GM23248 (cell line): ENCODE measurements at places on chromosomes 3 and 15. TPM values are rescaled to one million over a fixed set of nuclear protein-coding genes. Genes with fewer than 3 reads are reported as not detected.

Gene PHLDB2
- total RNA-seq, result 60.6 and 63.9 TPM in 2 replicates

Gene CLDN18
- not detected in 2 replicates for total RNA-seq

Gene ZBED2
- total RNA-seq, result not detected in 2 replicates

Gene GABRR3
- not detected in 2 replicates for total RNA-seq

Gene CPOX
- 33.6 and 34.3 TPM in 2 replicates for total RNA-seq

Gene SUMF1
- 79.9 and 88.1 TPM in 2 replicates for total RNA-seq

Gene SPINK8
- total RNA-seq, result not detected in 2 replicates

Gene ADAMTS17
- total RNA-seq, result not detected in 2 replicates

Gene LMCD1
- 149 and 259 TPM in 2 replicates for total RNA-seq

Gene BAHD1
- 10.3 and 22.0 TPM in 2 replicates for total RNA-seq

Gene MAP3K13
- total RNA-seq, result 14.8 and 16.7 TPM in 2 replicates

Gene HACD3
- 89.7 and 104 TPM in 2 replicates for total RNA-seq

Gene RPL35A
- total RNA-seq, result 405 and 468 TPM in 2 replicates

Gene TEX9
- 3.7 and 4.3 TPM in 2 replicates for total RNA-seq

Gene SLC22A13
- total RNA-seq, result 0.38 and 0.86 TPM in 2 replicates

Gene KLHL6
- not detected in 2 replicates for total RNA-seq

Gene SEMA5B
- total RNA-seq, result not detected in 2 replicates

Gene XYLB
- 4.1 and 4.8 TPM in 2 replicates for total RNA-seq

Gene BCL2A1
- total RNA-seq, result 1.6 TPM in 1 of 2 replicates, not detected in the other

Gene GOLGA8G
- total RNA-seq, result under 0.01 TPM in 1 of 2 replicates, not detected in the other
